ENCODE measurements at places on chromosomes 11 and 22.

GRCh38 chr11:84947970-84948580 is 679.1 kb downstream of the DLG2 start:
- DNase-seq, result no peak

DNA sequence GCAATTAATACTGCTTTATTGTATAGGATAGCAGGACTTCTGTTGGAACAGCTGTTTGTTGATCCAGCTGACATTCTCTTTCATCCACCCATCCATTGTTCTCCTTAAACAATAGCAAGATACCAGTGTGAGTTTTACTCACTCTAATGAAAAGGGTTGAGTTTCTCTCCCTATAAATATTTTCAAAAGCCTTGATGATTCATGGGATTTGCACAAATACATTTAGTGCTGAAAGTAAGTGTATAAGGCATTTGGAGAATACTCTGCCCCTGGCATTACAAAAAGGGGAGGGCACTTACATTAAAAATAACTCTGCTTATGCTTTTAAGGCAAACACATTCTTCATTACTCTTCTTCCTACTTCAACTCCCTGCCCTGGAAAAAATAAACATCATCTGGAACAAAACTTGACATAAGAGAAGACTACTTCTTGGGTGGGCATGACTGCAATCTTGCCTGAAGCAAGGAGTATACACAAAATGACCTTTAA is 634.9 kb downstream of the METTL15 start:
- DNase-seq, result no peak

DNA sequence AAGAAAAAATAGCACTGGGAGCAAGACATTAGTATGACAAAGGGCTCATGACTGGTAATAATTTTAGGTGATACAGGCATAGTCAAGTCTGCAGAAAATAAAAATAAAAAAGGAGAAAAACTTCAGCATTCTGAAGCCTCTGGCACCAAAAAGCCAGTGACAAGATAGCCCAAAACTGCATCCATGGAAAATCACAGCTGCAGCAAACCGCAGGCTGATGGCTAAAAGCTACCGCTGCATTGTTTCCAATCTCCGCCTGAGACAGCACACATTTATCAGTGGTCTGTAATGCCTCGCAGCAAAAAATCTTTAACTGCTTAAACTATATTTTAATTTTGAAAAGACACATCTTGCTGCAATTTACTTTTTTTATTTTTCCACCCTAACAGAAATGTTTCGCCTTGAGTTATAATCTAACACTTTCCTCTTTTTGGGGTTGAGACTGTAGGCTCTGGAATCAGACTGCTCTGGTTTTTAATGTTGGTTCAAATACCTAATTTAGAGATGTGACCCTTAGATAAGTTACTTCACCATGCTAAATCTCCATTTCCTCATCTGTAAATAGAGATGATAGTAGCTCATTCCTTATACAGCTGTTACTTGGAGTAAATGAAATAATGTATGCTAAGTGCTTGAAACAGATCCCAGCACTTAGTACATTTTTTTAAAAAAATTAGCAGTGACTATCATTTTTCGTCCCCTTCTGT is 42.0 kb upstream of the FIBIN start:
- DNase-seq, result no peak

DNA sequence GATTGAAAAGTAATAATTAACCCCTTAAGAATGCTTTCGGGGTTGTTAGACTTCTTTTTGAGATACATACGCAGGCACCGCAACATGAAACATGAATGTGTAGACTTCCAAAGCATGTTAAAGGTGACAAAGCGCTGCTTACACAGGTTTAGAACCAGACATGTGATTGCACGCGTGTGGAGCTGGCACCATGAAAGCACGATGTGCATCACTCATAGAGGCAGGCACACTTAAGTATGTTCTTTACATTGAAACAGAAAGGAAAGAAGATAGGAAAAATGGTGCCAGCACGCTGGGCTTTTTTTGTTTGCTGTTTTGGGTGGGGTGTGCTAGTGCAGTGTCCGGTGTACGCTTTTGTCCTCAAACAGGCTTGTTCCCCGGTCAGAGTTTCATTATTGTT is 83.6 kb upstream of the PPARA start:
- DNase-seq, result no peak

- DNase-seq, result no peak
Observed at GRCh38 chr11:126990716-126991480, 9.7 kb downstream of the KIRREL3 start.

DNA sequence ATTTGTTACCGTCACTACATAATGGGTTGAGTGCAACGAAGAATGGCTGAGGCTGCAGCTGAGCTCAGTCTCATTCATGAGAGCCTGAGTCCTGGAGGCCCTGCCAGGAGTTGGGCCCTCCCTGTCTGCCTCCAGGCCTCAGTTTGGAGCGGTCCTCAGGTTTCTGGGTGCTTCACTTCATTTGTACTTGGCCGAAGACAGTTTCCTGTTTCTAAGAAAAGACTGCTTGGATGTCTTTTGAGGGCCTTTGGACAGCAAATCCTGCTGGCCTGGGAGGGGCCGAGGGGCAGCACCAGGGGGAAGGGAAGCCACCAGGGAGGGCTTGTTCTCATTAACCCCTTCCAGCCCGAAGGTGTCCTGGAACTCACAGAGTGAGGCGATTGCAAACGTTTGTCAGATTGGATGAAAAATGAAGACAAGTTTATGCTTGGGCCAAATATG is 163.1 kb downstream of the ETS1 start:
- DNase-seq, result no peak

GRCh38 chr11:29063630-29064361 is 953.0 kb downstream of the KCNA4 start:
- no peak for DNase-seq

- DNase-seq, result no peak
Observed at GRCh38 chr22:41350087-41350486, 31.7 kb upstream of the TEF start.

DNA sequence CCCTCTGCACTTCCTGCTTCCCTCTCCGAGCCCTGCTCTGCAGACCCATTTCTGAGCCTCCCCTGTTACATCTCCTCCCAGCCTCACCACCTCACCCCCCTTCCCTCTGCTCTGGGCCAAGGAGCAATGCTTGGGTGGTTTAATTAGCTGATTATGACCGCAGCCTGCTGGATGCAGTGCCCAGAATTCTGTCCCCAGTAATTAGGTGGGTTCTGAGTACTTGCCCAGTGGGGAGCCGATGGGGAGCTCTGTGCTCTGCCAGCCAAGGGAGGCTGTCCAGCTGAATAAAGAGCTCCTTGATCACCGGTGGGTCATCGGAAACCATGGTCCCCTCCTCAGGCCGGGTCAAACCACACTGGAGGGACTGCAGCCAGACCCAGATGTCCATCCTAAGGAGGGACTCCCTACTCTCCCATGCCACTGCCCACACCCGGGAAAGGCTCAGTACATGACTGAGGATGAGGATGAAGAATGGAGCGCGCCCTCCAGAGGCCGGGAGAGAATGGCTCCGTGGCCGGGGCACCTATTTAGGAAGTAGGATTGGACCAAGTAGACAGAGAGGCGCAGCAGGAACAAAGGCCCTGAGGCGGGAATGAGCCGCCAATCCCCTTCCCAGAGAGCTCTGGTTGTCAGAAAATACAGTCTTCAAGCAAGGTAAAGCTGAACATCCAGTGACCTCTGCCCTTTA is 9.1 kb downstream of the ARRB1 start:
- no peak for DNase-seq
